GM12878 (cell line): ENCODE measurements at places on chromosomes 5 and 9. TPM values are rescaled to one million over a fixed set of nuclear protein-coding genes. Genes with fewer than 3 reads are reported as not detected.
A peak's percentile ranks its signal among the peaks of the same experiment; 100 is the strongest.

DNA sequence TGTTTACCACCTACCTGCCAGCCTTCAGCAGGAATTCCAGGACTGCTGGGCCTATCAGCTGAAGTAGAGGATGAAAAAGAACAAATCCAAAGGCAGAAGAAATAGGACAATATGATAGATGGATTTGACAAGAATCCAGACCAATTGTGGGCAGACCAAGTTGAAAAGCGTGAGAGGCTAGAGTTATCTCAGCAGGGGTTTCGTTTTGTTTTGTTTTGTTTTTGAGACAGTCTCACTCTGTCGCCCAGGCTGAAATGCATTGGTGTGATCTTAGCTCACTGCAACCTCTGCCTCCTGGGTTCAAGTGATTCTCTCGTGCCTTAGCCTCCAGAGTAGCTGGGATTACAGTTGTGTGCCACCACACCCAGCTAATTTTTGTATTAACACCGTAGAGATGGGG is 113.2 kb downstream of the PALM2AKAP2 start:
- peaks cover 30% of the 10 kb centered on the region for H3K4me1 ChIP-seq
- no peak for DNase-seq
- H3K27me3 ChIP-seq: no peaks in the 10 kb centered on the region
- H3K27ac ChIP-seq: peak overlapping the region; percentile 24; the same call in 1 of the 2 replicates
- H3K36me3 ChIP-seq: no peaks in the 10 kb centered on the region

GRCh38 chr5:43304525-43304924 is 8.7 kb downstream of the HMGCS1 start:
- peak overlapping the region; percentile 57; the same call in 1 of the 2 replicates for H3K27ac ChIP-seq
- DNase-seq: peak; percentile 24
- no peaks in the 10 kb centered on the region for H3K27me3 ChIP-seq
- peak overlapping the region; percentile 1; the same call in 1 of the 2 replicates for H3K4me3 ChIP-seq
- peaks cover 1% of the 10 kb centered on the region; the same call in 1 of the 2 replicates for H3K36me3 ChIP-seq

Gene SH3GL2
- total RNA-seq: not detected in 2 replicates

GRCh38 chr5:107514305-107514704 is 156.4 kb downstream of the EFNA5 start:
- DNase-seq: no peak
- H3K4me3 ChIP-seq: no peak overlapping the region
- H3K4me1 ChIP-seq: peaks cover 10% of the 10 kb centered on the region
- H3K27ac ChIP-seq: peak overlapping the region; percentile 16

DNA sequence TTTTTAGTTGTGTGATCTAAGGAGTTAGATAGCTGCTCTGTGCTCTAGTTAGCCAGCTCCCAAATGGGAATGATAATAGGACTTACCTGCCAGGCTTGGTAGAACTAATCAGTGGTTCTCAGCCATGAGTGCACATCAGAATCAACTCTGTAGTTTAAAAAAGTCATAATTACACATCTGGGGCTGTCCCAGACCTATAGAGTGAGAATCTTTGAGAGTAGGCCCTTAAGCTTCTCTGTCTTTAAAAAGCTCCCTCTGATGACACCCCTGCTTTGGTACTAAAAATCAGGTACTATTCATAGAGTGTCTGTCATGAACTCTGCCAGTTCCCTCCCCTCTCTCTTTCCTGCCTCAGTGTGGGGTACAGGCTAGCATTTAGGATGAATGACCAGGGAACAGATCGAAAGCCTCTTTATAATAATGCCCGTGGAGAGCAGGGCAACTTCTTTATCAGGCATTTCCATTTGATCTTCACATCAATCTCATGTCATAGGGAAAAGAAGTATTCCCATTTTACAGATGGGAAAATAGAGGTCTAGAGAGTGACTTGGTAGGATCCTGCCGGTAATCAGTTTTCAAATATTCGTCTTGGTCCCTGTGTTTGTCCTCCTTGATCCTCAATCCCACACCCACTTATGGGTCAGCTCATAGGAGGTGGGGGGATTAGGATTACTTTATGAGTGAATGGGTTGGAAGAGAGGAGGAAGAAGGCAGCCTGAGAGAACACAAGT is 15.3 kb downstream of the PPARGC1B start:
- H3K4me3 ChIP-seq: no peak overlapping the region
- H3K36me3 ChIP-seq: no peaks in the 10 kb centered on the region
- peaks cover 4% of the 10 kb centered on the region for H3K4me1 ChIP-seq
- DNase-seq: no peak

Gene PCDHB15
- not detected in 2 replicates for total RNA-seq

Gene TTC16
- total RNA-seq: not detected in 2 replicates

Gene SELENOP
- 0.95 and 1.0 TPM in 2 replicates for total RNA-seq

Gene GDA
- 0.27 and 0.72 TPM in 2 replicates for total RNA-seq

- no peaks in the 10 kb centered on the region for H3K4me1 ChIP-seq
- H3K36me3 ChIP-seq: no peaks in the 10 kb centered on the region
- no peak overlapping the region for H3K4me3 ChIP-seq
- DNase-seq: no peak
Observed at GRCh38 chr5:138595180-138595795, 20.1 kb upstream of the HSPA9 start.

Gene AMBP
- total RNA-seq: 1.9 and 2.3 TPM in 2 replicates

Gene EIF4E1B
- not detected in 2 replicates for total RNA-seq

DNA sequence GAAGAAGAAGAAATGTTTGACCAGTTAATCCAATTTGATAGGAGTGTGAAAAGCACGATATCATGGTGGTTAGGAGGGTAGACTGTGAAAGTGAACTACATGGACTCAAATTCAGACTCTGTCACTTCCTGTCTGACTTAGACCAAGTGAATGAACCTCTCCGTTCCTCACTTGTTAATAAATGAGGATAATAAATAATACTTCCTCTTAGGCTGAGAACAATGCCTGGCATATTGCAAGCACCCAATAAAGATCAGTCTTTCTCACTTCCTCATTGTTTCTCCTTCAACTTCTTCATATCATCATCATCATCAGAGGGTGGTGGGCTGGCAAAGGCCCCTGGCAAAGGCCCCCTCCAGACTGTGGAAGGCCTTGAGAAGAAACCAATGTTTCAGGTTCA is 148.7 kb downstream of the CDK5RAP2 start:
- peaks cover 2% of the 10 kb centered on the region; the same call in 1 of the 2 replicates for H3K36me3 ChIP-seq
- H3K27me3 ChIP-seq: no peaks in the 10 kb centered on the region
- DNase-seq: no peak
- H3K27ac ChIP-seq: no peak overlapping the region

- H3K4me1 ChIP-seq: peaks cover 8% of the 10 kb centered on the region
- H3K36me3 ChIP-seq: no peaks in the 10 kb centered on the region
- DNase-seq: no peak
- no peak overlapping the region for H3K27ac ChIP-seq
- no peaks in the 10 kb centered on the region for H3K27me3 ChIP-seq
- no peak overlapping the region for H3K4me3 ChIP-seq
Observed at GRCh38 chr5:170773024-170773985, 10.2 kb upstream of the GABRP start.

DNA sequence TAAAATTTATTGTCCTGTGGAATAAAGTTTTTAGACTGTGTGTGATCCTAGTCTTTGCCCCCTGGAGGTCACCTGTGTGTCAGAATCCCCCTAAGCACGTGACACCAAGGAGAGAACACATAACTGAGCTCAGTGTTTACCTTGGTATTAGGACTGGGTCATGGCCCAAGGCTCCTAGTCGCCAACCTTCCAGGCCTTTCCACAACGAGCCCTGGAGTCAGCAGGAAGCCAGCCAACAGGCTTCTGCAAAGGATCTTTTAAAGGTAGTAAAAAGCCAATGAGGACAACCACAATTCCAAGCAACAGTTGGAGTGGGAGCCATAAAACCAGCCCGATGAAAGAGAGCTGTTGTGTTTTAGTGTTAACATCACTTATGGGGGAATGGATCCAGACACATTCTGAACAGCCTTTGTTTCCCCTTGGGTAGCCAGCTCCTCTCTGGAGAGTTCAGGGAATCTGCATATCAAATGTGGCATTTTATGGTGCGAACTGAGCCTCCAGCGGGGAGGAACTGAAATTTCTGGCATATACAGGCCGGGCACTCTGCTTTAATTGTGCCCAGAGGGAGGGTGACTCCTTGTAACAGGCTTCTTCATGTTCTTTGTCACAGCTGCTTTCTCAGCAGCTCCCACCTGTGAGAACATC is 239.9 kb downstream of the FSTL4 start:
- H3K4me3 ChIP-seq: no peak overlapping the region
- no peaks in the 10 kb centered on the region for H3K4me1 ChIP-seq
- H3K27me3 ChIP-seq: no peaks in the 10 kb centered on the region
- H3K27ac ChIP-seq: no peak overlapping the region

DNA sequence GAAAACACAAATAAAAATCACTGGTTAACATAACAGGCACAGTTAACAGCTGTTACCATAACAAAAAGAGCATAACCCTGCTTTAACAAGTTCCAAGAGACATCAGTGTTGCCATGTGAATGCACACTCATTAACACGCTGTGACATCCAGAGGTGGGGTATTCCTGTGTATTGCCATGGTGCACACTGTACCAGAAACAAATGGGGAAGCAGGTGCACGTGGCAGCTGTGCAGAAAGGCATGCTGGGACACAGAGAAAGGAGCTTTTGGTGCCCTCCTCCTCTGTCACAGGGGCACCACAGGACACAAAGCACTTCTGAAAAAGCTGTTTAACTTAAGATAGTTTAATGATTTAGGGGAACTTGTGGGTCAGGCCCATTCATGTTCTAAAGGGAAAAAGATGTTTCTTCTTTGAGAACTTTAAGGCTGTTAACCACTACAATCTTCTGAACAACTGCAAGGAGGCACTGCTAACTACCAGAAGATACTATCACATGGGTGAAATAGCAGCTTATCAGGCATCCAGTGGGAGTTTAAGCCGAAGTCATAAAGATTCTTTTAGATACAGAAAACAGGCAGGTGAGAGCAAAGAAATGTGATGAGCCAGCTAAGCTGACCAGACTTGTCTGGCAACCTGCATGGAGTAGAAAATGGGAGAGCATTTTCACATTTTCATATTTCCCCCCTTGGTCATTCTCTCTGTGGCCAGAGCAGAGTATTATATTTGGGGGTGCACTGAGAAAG is 56.4 kb upstream of the GOLPH3 start:
- DNase-seq: no peak
- H3K4me1 ChIP-seq: no peaks in the 10 kb centered on the region
- H3K27me3 ChIP-seq: no peaks in the 10 kb centered on the region
- H3K4me3 ChIP-seq: no peak overlapping the region
- no peak overlapping the region for H3K27ac ChIP-seq
- H3K36me3 ChIP-seq: peaks cover 17% of the 10 kb centered on the region

GRCh38 chr5:173671121-173671949 is 54.9 kb upstream of the BOD1 start:
- H3K36me3 ChIP-seq: no peaks in the 10 kb centered on the region
- H3K4me3 ChIP-seq: no peak overlapping the region
- no peaks in the 10 kb centered on the region for H3K27me3 ChIP-seq

Gene CYSRT1
- total RNA-seq: 0.97 and 1.6 TPM in 2 replicates

DNA sequence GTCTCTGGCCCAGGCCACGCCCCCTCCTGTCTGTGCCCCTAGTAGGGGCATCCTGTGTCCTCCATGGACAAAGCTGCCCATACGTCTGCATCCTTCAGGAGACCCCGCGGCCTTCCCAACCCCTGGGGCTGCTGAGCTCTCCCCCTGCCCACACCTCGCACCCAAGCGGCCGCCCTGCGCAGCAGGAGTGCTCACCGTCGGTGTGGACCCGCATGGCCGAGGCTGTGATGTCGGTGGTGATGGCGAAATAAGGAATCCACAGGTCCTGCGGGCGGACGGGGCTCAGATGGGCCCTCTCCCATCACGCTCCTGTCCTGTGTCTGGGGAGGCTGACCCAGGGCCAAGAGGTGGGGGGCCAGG is 4.8 kb upstream of the NSMF start:
- H3K4me3 ChIP-seq: no peak overlapping the region
- no peaks in the 10 kb centered on the region for H3K27me3 ChIP-seq
- peaks cover 21% of the 10 kb centered on the region for H3K4me1 ChIP-seq

Gene SLC25A2
- 0.44 and 0.58 TPM in 2 replicates for total RNA-seq

DNA sequence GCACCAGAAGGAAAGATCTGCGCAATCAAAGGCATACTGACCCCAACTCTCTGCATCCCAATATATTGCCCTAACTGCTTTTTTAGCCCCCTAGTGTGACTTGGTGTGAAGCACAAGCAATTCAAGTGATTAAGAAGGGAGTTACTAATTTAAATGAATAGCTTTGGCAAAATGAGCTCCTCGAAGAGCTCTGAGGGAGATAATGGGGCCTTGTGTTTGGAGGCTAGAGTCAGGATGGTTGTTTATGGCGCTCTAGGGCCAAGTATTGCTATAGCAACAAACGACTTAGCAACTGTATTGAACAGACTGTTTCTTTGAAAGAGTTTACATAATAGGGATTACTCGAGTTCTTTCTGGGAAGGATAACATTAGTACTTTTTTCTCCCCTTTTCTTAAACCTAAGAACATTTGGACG is 11.5 kb upstream of the C5orf58 start:
- no peak overlapping the region for H3K4me3 ChIP-seq
- no peak for DNase-seq
- H3K36me3 ChIP-seq: no peaks in the 10 kb centered on the region

Gene CDK7
- 26.0 and 27.0 TPM in 2 replicates for total RNA-seq

Gene SYK
- total RNA-seq: 128 and 135 TPM in 2 replicates

DNA sequence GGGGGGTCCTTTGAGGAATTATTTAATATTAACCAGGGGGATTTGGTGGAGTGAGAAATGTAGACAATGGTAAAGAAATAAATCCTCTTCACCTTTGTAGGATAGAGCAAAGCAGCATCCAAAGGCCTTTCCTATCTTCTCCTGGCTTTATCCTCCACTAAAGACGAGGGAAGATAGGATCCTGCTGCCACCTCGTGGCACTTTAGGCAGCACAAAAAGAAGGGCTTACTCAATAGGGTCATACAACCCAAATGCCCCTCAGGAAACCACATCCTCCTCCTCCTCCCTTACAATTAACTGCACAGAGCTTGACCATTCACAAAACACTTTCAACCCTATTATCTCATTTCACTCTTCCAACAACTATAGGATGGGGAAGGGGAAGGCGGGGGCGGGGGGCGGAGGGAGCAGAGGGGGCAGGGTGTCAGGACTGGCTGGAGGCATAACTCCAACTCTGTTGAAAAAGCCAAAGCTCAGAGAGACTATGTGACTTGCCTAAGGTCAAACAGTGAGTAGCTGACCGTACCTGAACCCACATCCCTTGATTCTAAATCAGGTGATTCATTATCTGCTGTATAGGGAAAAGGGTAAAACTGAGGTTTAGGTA is 45.4 kb upstream of the MYOT start:
- no peaks in the 10 kb centered on the region for H3K36me3 ChIP-seq
- H3K27ac ChIP-seq: no peak overlapping the region
- H3K4me3 ChIP-seq: no peak overlapping the region
- no peaks in the 10 kb centered on the region for H3K4me1 ChIP-seq
- H3K27me3 ChIP-seq: no peaks in the 10 kb centered on the region
- DNase-seq: no peak

DNA sequence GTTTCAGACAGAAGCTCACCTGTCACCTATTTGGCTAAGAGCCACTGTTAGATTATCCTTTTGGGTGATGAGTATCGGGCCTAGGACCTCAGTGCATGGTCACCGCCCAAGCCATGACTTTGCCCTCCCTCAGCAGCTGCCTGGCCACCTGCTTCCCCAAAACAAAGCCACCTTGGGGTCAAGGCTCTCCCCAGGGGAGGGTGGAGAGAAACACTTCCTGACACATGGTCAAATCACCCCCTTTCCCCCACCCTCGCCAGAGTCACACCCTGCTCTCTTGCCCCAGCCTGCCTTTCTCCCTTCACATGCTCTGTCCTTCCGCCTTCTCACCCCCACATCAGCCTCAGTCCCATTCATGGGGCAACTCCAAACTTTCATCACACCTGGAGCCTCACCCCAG is 1.7 kb upstream of the HBEGF start:
- H3K27me3 ChIP-seq: no peaks in the 10 kb centered on the region; the same call in 1 of the 2 replicates
- H3K4me1 ChIP-seq: peaks cover 12% of the 10 kb centered on the region
- H3K27ac ChIP-seq: no peak overlapping the region
- no peak for DNase-seq

GRCh38 chr9:95722141-95722540 is 153.3 kb upstream of the ERCC6L2 start:
- H3K27ac ChIP-seq: no peak overlapping the region
- H3K4me3 ChIP-seq: no peak overlapping the region
- no peaks in the 10 kb centered on the region for H3K36me3 ChIP-seq
- no peak for DNase-seq
